Stimulated activated CD4-positive, alpha-beta T cell treated with anti-CD3 and anti-CD28 coated beads, Interleukin-2, amount 100 ng/mL, for 4 hours (primary cell): ENCODE measurements at places on chromosomes 7 and 10.

DNA sequence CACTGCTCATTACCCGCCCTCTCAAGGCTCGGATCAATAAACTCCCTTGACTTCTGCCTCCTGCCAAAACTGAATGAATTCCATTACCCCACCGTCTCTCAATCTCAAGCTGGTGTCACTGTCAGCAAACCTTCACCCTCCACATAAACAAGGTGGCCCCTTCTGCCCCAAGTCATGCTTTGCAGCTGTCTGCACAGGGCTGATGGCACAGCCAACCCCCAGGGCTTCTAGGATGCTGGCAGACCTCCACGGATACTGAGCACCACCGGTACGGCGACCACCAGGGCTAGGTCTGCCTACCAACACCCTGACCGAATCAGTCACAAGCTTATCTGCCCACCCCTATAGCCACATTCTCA lies 46.1 kb downstream of the PARD3 start:
- no peak for DNase-seq

DNA sequence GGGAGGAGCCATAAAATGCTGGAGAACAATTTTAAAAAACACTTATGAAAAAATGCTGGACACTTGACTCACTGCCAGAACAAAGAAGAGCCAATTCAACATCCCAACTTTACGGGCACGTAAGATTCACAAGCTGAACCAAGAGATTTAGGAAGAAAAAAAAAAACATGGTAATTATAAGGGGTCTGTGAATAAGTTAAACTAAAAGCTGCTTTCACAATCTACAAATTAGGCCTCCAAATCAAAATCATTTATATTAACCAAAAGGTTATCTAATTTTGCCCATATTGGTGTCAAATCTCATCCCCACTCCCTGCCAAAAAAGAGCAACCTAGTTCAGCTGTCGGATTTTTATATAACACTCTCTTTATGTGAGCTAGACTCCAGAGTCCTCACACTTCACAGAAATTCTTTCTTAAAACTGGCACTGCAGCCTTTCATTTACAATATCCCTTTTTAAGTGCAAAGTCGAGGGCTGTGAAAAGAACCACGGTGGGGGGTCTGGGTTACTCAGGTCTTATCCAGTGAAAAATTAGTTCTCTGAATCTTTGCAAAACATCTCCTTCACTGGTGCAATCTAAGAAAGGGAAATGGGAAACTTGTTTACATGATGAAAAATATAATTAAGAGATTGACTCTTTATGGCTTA lies 30.4 kb upstream of the DGKI start:
- no peak for DNase-seq

DNA sequence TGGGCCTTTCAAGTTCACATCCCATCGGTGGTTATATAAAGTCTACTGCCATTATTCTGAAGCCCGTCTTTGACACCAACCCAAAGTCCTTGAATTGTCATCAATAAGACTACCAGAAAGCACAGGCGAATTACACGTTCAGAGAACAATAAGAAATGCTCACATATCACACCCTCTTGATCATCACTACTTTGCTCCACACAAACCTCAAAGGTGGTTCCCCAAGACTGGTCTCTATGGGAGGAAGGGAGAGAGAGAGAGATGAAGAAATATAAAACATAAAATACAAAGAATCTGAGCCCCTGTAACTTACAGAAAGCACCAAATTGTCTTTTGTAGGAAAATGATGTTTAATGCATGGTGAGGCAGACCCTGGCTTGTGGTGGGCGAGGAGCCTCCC lies 4.4 kb downstream of the HIPK2 start:
- no peak for DNase-seq

- DNase-seq, result no peak
Observed at GRCh38 chr7:96359876-96360275, 38.0 kb upstream of the SLC25A13 start.

GRCh38 chr7:112654322-112655216 lies 135.6 kb downstream of the TMEM168 start:
- no peak for DNase-seq

DNA sequence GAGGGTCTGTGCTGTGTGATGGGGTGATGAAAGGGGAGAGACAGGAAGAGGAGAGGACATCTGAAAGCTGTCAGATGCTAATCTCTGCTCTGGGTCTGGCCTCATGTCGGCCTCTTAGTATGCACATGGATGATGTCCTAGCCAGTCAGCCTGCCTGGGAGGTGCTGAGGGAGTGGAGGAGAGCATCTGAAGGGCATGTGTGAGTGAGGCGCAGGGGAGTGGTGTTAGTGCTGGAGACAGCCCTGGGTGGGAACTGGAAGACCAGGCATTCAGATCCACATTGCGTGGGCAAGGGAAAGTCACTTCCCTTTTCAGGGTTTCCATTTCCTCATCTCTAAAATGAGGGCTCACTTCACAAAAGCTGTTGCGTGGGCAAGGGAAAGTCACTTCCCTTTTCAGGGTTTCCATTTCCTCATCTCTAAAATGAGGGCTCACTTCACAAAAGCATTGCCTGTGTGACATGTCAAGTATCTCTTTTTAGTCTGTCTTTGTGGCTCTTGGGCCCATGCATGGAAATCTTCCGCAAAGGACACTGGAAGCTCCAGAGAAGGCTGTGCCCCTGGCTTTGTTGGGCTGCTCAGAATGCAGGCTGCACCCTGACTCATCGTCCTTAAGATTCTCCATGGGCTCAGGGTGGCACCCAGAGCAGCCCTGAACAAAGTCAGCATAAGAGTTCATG lies 10.0 kb downstream of the SFTPD start:
- peak; percentile 2 for DNase-seq

DNA sequence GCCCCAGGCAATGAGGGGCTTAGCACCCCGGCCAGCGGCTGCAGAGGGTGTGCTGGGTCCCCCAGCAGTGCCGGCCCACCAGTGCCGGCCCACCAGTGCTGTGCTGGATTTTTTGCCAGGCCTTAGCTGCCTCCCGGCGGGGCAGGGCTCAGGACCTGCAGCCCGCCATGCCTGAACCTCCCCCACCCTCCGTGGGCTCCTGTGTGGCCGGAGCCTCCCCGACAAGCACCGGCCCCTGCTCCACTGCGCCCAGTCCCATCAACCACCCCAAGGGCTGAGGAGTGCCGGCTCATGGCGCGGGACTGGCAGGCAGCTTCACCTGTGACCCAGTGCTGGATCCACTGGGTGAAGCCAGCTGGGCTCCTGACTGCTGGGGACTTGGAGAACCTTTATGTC lies 3.5 kb upstream of the ACSL5 start:
- no peak for DNase-seq

- DNase-seq, result no peak
Observed at GRCh38 chr7:79504607-79505389, 51.3 kb upstream of the MAGI2 start.

GRCh38 chr10:43292755-43293676 lies 26.2 kb upstream of the RASGEF1A start:
- peak; percentile 31 for DNase-seq

DNA sequence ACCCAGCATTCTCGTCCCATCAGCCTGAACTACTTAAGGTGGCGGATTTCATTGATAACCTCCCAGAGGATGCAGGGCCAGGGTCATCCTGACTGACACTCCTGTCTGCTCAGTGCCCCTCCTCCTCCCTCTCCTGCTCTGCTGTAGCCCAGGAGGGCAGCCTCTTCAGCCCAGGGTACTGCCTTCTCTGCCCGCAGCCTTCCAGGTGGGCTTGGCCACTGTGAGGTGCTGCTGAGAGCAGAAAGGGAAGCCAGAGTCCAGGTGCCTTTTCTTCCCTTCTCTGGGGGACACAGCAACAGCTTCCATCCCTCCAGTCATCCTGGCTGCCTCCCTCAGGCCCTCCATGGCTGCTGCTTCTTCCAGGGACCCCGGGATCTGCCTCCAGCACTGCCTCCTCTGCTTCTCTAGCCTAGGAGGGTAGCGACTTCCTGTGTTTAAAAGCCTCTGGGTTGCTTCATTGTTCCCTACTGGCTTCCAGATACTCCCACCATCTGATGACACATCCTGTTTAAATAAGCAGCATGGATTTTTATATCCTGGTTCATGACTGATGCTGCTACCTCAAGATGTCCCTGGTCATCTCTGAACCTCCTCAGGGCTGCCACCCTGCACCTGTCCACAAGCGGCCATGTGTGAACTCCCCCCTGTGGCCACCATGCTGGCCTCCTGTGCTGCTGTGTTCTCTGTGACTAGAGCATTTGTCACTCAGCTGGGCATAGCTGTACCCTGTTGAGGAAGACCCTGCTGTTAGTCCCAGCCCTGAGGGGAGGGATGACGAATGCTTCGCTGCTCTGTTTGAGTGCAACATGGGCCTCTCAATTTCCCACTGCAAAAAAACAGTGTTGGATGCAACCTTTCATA lies 55.8 kb downstream of the AKR1C4 start:
- DNase-seq, result no peak

- DNase-seq, result no peak
Observed at GRCh38 chr10:43218206-43218950, 48.5 kb downstream of the RASGEF1A start.
